Caudate nucleus (tissue), 63 donors: ENCODE measurements at places on chromosomes 3 and 15.

- DNase-seq, result no peak
These were observed 5.3 kb upstream of the CEMIP start for GRCh38 chr15:80773792-80774352.

DNA sequence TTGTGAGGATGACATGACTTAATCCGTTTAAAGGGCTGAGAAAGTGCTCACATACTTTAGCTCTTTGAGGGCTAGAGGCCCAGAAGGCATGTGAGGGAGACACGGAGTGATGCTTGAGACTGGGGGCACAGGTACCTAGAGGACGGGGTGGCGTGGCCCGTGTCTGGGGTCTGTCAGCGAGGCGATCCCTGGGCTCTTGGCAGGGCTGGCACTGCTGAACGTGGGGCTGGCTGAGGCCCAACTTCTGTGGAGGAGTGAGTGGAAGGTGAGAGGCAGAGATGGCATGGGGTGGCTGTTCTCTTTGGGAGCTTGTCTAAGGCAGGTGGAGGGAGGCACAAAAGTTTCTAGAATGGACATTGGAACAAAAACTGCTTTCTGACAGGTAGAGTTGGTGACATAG lies 9.5 kb downstream of the SEMA4B start:
- no peak for DNase-seq

GRCh38 chr3:153853163-153853562 lies 268.0 kb upstream of the ARHGEF26 start:
- no peak for DNase-seq

GRCh38 chr15:90104551-90104950 lies 2.3 kb upstream of the IDH2 start:
- no peak for DNase-seq

GRCh38 chr3:11933529-11933928 lies 70.7 kb upstream of the SYN2 start:
- DNase-seq, result no peak

DNA sequence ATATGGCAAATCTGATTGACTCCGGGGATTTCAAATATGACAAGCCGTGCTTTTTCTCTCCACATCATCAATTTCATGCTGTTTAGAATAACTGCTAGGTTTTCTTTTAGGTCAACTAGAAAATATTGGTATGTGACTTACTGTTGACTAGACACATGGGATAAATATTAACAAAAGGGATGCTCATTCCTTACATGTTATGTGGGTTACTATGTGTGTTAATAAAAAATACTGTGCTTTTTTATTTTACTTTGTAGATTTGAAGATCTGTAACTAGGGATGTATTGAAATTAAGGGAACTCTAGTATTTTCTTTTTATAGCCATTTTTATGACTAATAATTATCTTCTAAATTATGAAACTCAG lies 264.6 kb upstream of the COL8A1 start:
- no peak for DNase-seq

DNA sequence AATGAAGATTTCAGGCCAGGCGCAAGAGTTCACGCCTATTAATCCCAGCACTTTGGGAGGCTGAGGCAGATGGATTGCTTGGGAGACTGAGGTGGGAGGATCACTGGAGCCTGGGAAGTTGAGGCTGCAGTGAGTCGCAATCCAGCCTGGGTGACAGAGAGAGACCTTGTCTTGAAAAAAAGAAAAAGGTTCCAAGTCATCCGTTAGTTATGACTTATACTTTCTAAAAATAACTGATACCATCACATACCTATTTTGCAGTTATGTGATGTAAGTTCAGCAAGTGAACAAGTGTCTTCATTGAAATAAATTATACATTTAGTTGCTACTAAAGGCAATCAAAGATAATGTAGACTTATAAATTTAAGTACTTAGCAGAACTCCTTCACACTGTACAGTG lies 22.1 kb downstream of the CLPX start:
- no peak for DNase-seq

GRCh38 chr15:80590761-80591355 lies 104.3 kb upstream of the ABHD17C start:
- no peak for DNase-seq

- DNase-seq, result no peak
These were observed 67.3 kb downstream of the MORC1 start for GRCh38 chr3:109050591-109051167.

GRCh38 chr3:117450026-117450425 lies 740.4 kb downstream of the TUSC7 start:
- DNase-seq, result no peak

GRCh38 chr15:98083203-98083910 lies 122.9 kb downstream of the ARRDC4 start:
- no peak for DNase-seq

- no peak for DNase-seq
These were observed 13.0 kb upstream of the BTLA start for GRCh38 chr3:112512320-112512719.

- no peak for DNase-seq
These were observed 378.4 kb upstream of the AGTR1 start for GRCh38 chr3:148319161-148319915.

- DNase-seq, result no peak
These were observed 3.1 kb downstream of the HMCES start for GRCh38 chr3:129281726-129282125.

GRCh38 chr3:45437383-45437782 lies 49.0 kb downstream of the LARS2 start:
- no peak for DNase-seq

- DNase-seq, result no peak
These were observed 459.5 kb downstream of the DIPK2A start for GRCh38 chr3:144431134-144431533.

- no peak for DNase-seq
These were observed 127.2 kb downstream of the EBLN2 start for GRCh38 chr3:73188707-73189106.

DNA sequence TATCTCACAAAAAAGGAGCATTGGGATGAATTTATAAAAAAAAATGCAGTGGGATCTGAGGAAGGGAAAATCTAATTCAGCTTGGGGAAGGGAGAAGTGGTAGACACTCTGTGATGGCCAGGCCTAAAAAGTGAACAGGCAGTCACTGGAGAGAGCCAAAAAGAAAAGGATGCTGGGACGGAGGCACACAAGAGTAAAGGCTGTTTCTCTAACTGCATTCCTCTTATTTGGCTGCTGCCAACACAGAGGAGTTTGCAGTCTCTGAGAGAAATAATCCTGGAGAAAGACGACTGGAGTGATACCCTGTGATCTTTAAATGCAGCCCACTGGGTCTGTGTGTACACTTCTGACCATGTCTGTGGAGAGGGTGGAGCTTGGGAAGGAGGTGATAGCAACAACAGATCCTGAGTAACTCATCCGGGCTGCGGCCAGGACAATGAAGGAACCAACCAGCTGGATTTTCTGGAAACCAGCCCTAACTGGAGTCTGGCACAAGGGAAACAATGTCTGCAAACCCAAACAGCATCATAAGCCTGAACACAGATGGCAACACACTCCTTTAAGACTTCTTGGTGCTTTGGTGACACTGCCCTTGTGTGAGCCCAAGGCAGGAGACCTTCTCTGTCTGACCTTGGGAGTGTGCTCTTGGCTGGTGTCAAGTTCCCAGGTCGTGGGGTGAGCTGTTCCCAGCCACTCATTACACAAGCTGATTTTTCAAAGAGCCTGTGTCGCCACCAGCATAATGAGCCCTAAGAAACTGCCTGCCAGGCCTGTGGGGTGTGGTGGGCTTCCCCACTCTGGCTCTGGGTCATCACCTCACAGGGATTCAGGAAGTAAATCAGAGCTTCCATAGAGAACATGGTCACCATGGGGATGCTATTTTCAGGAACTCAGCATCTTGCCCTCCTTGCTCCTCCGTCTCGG lies 8.0 kb downstream of the FYCO1 start:
- peak; percentile 13 for DNase-seq

GRCh38 chr3:124730129-124730940 lies at the start of gene UMPS:
Gene UMPS (plus strand): TSS chr3:124730452. CDS start chr3:124730472, 20 bp downstream.
- DNase-seq, result peak; percentile 86
